CD4-positive, alpha-beta T cell treated with Interleukin-10 for 1 hour (primary cell): ENCODE measurements at places on chromosomes 3 and 15.

DNA sequence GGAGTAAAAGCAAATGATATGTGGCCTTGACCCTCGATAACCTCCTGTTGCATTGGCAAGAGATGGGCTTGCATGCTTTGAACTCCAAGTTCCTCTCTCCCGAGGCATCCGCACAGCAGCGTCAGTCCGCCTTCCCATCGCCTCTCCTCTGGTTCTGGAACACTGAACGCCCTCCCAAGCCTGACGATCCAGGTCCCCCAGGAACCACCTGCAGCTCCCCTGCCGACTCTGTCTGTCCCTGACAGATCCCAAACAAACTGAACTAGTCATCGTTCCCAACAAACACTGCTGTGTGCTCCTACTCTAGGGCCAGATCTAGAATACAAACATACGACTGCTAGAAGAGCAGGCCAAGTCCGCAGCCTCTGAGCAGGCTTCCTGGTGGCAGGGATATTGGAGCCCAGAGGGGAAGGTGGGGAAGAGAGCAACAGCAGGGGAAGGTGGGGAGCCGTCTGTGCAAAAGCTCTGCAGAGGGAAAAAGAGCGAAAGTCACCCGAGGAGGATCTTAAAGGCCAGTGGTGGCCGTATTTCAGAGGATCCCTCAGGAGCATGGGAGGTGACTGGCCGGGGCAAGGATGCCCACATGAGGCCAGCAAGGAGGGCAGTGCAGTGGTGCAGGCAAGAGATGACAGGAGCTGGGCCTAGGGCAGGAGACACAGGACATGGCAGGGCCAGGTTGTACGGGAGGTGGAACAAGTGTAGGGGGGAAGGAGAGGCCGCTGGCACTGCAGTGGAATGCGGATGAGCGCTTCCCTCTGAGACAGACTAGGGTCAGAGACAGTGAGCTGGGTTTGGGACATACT is 50.8 kb downstream of the PCSK6 start:
- DNase-seq: no peak

DNA sequence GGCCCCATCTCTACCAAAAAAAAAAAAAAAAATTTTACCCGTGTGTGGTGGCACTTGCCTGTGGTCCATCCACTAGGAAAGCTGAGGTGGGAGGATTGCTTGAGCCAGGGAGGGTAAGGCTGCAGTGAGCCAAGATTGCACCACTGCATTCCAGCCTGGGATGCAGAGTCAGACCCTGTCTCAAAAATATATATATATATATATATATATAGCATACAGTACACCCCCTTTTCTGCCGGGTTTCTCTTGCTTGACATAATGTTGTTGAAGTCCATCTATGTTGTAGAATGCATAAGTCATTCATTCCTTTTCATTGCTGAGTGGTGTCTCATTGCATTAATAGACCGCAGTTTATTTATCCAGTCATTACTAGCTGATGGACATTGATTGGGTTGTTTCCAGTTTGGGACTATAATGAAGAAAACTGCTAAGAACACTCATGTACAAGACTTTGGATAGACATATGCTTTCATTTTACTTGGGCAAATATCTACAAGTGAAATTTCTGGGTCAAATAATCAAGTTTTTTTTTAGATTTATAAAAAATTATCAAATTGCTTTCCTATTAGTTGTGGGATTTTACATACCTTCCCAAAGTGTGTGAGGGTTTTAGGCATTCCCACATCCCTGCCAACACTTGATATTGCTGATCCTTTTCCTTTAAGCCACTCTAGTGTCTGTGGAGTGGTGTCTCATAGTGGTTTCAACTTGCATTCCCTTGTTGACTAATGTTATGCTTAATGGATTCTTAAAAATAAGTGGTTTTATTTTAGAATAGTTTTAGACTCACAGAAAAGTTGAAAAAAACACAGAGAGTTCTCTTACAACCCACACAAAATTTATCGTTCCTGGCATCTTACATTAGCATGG is 2.1 kb upstream of the PRR20G start:
- DNase-seq: no peak

DNA sequence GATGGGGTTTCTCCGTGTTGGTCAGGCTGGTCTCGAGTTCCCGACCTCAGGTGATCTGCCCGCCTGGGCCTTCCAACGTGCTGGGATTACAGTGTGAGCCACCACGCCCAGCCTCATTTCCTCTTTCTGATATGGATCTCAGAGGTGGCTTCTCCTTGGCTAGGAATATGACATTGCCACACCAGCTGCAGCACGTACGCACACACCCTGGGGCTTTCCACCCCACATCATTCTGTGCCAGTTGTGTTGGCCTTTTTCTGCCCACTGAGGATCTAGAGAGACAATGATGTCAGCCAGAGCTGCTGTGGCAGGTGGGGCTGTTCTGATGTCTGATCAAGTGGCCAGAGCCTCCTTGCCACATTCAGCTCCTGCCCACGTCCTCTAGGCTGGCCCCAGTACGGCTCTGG is 29.0 kb downstream of the TMEM45A start:
- peak; percentile 3 for DNase-seq

GRCh38 chr15:76229266-76229665 is 82.0 kb downstream of the ETFA start:
- no peak for DNase-seq

DNA sequence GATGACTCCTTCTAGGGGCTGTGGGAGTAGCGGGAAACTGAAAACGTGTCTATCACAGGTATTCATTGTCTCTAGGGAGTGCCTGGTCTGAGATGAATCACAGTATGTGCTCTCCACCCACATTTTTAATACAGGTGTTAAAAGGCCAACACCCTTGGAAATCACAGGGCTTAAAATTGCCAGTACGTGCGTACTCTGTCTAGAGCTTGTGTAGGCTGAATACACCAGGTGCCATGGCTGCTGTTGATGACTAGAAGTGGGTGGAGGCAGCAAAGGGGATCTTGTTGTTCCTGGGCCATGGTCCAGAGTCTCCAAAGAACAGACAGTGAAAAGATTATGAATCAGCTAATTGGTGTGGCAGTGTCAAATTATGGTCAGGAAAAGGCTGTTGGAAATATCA is 35.1 kb upstream of the P3H2 start:
- DNase-seq: no peak

DNA sequence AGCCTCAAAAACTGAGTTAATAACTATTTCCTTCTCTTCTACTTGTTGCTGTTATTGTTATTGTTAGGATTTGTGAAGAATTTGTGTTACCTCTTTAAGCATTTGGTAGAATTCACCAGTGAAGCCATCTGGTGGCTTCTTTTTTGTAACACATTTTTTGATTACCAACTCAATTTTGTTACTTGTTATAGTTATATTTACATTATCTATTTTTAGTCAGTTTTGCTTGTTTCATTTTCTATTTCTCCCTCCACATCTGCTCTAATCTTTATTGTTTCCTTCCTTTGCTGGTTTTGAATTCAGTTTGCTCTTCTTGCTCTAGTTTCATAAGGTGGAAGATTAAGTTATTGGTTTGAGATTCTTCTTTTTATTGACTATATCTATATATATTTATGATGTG is 3.7 kb upstream of the SLC9C1 start:
- no peak for DNase-seq

DNA sequence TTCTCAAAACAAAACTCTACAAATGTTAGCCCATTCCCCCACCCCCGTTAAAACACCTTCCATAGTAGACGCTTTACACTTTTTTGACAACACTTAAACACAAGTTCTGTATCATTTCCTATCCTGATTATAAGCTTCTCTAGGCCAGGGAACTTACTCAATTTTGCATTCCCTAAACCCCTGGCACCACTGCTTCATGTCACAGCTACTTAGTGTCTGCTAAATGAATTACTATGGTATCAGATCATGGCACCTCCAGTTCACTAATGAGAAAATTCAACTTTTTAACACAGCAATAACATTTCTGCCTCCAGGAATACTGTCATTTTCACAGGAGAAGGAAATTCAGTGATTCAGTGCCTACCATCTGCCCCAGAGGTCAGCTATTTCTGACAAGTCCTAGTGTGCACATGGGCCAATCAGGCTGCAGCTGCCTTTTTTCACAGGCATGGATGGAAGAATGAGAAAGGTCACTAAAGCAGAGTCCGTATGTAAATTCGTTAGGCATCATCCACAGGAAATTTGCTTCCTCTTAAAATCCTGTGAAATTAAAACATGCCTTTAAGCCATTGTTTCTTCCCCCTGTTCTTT is 18.5 kb downstream of the SFMBT1 start:
- DNase-seq: no peak
